ENCODE measurements at places on chromosomes 5 and 9.

- DNase-seq, result no peak
Observed at GRCh38 chr9:116895961-116896360, 208.9 kb downstream of the TRIM32 start.

GRCh38 chr5:36552651-36553393, 53.6 kb upstream of the SLC1A3 start:
- DNase-seq, result peak; percentile 3

DNA sequence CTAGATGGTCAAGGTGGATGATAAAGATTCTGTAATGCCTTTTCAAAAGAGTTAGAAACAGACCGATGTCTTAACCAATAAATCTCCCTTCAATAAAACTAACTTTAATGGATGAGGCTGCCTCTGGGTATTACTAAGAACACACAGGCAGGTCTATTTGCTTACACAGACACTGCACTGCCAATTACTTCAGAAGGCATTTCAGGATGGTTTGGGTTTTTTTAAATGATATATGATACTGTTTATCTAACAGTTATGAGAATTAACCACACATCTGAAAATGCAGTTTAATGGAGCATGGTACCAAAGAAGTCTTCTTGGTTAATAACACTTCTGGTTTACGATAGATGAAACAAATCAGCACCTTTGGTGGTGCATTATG, 367.9 kb upstream of the GRAMD2B start:
- no peak for DNase-seq

- no peak for DNase-seq
Observed at GRCh38 chr5:31993165-31993961, 180.8 kb downstream of the GOLPH3 start.

DNA sequence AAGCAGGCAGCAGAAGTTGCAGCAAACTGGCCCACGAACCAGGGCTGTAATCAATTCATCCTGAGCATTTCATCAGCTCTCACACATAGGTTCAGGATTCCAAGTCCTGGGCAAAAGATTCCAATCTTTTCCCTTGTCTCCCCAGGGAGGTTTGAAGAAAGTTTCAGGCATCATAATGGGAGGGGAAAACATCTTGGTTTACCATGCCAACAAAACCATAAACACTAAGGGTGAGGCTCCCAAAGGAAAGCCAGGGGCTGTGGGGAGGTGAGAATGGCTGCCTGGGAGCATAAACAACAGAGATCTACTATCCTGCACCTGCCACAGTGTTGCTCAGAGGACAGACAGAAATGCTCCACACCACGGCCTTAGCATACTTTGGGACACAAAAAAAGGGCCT, 94.6 kb downstream of the SH3TC2 start:
- DNase-seq, result no peak

DNA sequence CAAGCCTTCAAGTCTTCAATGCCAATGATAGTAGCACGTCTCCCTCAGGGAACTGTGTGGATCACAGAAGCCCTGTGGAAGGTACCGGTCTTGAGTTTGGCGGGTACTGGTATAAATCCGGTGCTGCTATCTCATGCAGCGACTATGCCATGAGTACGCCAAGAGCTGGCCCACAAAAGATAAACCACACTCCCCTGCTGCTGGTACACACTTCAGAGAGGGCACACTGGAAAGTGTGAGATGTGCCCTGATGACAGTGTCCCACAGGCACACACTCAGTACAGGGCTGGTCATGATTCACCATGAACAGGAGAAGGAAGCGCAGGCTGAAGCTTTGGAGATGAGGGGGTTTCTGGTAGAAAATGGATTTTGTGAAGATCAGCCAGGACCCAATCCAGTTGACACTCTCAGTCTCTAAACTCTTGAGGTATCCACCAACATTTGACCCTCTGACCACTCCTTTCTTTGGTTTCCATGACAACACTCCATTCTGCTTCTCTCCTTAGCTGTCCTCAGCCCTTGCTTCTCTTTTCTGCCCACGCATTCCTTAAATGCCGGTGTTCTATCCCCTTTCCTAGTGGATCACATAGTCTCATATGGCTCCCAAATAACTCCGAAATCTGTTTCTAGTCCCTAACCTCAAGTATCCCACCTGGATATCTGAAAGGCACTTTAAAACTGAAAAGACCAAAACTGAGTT, 5.1 kb downstream of the AMACR start:
- DNase-seq, result no peak

- no peak for DNase-seq
Observed at GRCh38 chr5:157993986-157994691, 135.2 kb upstream of the CLINT1 start.

GRCh38 chr5:76525956-76526355, 97.2 kb downstream of the F2RL2 start:
- no peak for DNase-seq

DNA sequence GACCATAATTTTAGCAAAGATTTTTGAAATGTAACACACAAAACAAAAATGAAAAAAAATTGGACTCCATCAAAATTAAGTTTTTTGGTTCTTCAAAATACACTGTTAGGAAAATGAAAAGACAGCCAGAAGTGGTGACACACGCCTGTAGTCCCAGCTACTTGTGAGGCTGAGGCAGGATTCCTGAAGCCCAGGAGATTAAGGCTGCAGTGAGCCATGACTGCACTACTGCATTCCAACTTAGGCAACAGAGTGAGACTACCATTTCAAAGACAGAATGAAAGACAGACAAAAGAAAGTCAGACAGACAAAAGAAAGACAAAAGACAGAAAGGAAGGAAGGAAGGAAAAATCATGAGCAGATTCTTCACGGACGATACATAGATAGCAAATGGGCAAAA, 7.5 kb downstream of the DIAPH1 start:
- DNase-seq, result no peak

DNA sequence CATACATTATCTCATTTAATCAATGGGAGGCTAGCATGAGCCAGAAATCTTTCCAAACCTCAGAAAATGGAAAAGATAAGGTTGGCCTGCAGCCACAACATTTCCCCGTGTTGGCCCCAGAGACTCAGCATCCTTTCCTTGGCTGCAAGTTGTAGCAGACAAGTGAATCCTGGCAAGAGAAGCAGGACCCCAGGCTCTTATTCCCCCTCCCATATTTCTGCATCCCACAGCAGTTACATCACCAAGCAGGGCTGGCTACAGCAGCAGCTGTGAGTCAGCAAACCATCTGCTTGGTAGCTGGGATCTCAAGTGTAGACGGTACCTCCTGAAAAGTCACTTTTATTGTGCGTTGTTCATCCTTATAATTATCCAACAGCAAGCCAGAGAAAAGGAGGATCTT, 212.4 kb downstream of the GNA14 start:
- no peak for DNase-seq

- DNase-seq, result no peak
Observed at GRCh38 chr5:135538261-135538660, 2.5 kb upstream of the NEUROG1 start.
